Stimulated activated CD4-positive, alpha-beta T cell treated with anti-CD3 and anti-CD28 coated beads, TNF-alpha, amount 100 ng/mL, for 48 hours (primary cell): ENCODE measurements at places on chromosomes 2 and 18.

DNA sequence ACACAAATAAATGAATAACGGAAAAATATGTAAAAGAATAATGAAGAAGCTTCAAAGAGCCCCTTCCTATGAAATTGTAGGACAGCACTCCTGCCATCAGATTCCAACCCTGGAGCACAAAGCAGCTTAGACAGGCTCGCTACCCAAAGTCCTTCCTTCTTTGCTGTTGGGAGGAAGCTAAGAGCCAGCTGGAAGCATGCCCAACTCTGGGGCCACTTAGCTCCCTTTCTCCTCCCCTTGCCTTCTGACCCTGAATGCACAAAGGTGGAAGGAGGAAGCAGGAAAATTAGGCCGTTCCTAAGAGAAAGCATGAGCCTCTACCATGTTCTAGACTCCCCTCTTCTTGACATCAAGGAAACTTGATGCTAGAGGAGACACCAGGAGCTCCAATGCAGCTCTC is 700.8 kb downstream of the RNF144A start:
- no peak for DNase-seq

- no peak for DNase-seq
Measured at GRCh38 chr18:24112874-24113615, 25.8 kb upstream of the CABYR start.

- no peak for DNase-seq
Measured at GRCh38 chr2:140975237-140975636, 1155.6 kb downstream of the LRP1B start.

- DNase-seq: no peak
Measured at GRCh38 chr18:11002796-11003195, 146.6 kb downstream of the PIEZO2 start.

GRCh38 chr2:138390316-138390945 is 111.1 kb upstream of the SPOPL start:
- no peak for DNase-seq

GRCh38 chr18:77044866-77045664 is 87.5 kb downstream of the MBP start:
- no peak for DNase-seq

- DNase-seq: no peak
Measured at GRCh38 chr18:44342162-44342561, 338.5 kb upstream of the SETBP1 start.

DNA sequence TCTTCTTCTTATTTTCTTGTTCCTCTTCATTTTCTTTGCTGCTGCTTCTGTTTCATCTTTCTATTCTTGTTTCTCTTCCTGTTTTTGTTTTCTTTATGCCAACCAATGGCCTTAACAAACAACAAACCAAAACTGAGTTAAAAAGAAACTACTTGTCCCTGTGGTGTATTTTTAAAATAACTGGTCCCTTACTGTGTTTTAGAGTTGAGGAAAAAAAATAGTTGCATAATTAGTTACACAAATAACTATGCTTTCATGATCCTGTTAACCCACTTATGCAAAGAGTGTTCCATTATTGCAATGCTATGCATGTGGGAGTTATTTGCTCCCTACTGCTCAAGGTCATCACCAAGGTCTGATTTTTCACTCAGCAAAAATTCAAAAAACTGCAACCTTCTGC is 39.5 kb upstream of the IMP4 start:
- no peak for DNase-seq

GRCh38 chr2:218748741-218749441 is 33.1 kb upstream of the CYP27A1 start:
- DNase-seq: no peak

GRCh38 chr2:226439337-226439736 is 360.3 kb downstream of the IRS1 start:
- DNase-seq: no peak

GRCh38 chr2:43139501-43139900 is 86.9 kb downstream of the ZFP36L2 start:
- no peak for DNase-seq

- DNase-seq: no peak
Measured at GRCh38 chr2:60629801-60630385, 76.4 kb upstream of the BCL11A start.

- DNase-seq: no peak
Measured at GRCh38 chr18:6058941-6059340, 163.6 kb upstream of the TMEM200C start.

GRCh38 chr2:172630181-172630580 is 74.3 kb downstream of the PDK1 start:
- DNase-seq: no peak

GRCh38 chr18:57802213-57803102 is 657 bp downstream of the ATP8B1 start:
- DNase-seq: no peak

DNA sequence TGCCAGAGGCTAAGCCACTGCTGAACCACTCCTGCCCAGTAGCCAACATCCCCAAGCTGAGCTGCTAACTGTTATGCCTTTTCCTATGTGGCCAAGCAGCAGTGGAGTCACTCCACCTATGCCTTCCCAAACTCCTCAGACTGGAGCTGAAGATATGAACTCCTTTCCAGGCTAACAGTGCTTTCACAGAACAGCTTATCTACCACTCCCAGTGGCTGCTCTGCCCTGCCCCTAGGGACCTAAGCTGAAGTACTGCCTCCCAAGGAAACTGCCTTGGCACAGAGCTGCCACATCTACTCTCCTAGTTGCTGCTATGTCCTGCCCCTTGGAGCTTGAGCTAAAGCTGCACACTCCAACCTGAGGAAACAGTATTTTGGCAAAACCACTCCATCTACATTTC is 275.9 kb downstream of the RBM43 start:
- no peak for DNase-seq

DNA sequence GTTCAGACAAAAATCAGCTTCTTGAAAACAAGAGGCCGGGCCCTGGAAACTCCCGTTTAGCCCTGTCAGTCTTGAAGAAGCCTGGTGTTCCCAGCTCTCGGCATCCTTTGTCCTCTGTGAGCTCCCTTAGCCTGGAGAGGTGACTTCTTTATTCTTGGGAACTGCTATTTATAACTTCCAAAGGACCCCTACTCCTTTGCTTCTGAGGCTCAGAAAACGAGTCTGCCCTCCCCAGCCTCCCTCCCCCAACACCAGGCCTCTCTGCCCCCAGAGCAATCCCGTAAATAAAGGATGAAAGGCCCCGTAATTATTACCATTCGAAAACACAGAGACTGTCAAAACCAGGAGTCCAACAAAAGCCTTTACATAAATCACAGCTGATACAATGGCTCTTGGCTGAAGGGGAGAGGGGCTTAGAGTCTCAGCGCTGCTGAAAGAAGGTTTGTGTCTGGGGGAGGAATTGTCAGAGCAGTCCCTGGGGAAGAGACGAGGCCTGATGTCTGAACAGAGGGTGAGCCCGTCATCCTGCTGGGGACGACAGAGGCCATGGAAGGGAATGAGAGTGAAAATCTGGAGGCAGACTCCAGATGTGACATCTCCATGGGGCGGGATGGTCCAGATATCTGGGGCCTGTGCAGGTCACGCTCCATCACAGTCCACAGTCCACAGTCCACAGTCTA is 283.0 kb downstream of the MYCN start:
- DNase-seq: no peak

DNA sequence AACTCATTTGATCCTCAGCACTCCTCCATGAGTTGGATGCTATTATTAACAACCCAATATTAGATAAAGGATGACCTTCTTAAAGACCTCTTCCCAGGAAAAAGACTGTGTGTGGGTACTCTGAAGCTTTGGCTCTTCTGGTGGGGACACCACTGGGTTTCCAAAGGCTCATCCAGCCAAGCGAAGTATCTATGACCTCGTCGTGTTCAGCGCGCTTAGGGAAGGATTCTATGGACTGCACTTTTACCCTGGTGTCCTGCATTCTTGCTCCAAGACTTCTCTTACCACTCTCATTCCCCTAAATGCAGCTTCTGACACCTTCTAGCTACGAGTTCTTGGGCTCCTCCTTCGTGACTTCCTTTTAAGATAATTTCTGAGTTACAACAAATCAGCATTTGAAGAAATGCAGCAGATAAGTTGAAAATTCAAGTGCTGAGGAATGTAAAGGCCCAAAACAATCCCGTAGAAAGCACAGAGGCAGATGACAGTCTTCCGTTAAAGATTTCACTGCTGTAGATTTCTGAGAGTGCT is 673 bp upstream of the HNMT start:
- DNase-seq: no peak

DNA sequence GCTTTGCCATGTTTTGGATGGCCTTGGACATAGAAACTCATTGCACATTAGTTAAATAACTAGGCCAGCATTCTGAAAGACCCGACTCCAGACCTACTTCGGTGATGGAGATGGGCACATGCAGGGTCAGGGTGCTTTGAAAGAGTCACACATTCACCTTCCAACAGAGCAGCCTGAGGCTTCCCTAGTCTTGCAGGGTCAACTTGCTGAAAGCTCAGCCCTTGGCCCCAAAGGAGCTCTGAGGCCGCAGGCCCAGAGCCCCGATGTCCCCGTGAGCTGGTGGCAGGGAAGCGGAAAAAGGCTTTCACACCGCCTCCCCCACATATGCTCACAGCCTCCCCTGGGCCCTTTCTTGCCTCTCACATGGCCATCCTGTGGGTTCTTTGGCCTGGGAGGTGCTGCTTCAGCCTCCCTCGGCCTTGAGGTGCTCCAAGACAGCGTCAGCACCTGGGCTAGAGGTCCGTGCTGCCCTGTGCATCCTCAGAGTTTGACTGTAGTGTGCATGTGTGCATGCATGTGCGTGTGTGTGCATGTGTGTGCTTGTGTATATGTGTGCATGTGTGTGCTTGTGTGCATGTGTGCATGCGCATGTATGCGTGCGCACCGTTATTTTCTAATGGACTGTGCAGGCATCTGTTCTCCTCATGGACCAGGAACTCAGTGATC is 21.6 kb downstream of the LDLRAD4 start:
- no peak for DNase-seq

DNA sequence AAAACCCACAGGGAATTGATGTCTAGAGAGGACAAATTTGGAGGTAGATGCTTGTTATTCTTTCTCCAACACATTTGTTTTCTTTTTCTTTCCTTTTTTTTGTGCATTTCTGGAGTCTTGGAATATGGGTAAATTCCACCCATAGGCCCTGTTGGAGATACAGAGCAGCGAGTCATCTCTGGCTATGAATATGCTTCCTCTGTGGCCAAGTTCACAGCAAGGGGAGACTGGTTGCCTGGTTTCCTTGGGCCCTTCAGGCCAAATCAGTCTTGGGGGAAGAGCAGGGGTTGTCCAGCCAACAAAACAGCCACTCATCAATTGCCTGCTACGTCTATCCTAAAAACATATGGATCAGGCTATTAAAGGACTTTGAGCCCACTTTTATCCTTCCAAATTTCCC is 27.5 kb downstream of the SP100 start:
- no peak for DNase-seq

DNA sequence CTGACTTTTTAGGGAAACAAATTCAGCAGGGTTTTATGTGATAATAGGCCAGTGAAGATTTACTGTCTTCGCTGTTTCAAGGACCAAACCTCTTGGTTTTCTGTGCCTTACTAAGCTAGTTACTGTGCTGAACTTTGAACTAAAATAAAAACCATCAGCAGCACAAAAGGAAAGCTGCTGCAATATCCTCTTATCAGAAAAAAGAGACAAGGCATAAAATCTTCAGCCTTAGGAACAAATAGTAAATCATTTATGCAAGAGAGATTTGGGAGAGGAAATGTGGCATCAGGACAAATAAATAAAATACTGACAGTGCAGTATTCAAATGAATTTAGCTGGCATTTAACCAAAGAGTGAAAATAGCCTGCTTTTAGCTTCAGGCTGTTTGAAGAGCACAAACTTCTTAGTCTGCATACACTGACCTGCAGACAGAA is 64.1 kb upstream of the EHBP1 start:
- DNase-seq: no peak

DNA sequence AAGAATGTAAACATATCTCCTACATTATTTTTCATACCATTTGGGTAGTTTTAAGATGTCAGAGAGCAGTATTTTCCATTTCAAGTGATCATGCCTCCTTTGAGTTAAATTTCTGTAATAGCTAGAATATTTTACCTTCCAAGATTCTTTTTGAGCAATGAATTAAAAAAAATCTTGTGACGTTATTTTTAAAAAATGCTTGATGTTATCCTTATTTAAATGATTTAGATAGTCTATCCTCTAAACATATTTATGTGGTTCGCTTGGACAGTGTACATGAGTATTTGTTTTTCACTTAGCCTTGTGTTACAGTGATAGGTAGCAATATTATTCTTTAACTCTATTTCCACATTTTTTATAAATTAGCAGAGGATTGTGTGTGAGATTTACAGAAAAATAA is 639.2 kb upstream of the CDH2 start:
- no peak for DNase-seq

DNA sequence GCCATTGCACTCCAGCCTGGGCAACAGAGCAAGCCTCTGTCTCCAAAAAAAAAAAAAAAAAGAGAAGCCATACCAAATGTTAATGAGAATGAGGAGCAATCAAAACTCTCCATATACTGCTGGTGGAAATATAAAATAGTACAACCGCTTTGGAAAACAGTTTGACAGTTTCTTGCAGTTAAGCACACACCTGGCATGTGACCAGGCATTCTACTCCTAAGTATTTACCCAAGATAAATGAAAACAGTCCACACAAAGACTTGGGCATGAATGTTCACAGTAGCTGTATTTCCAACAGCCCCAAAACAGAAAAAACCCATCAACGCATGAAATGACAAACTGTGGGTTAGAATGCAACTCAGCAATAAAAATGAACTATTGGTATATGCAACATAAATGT is 76.0 kb upstream of the ST8SIA5 start:
- no peak for DNase-seq

- DNase-seq: no peak
Measured at GRCh38 chr18:43012951-43013350, 102.5 kb downstream of the RIT2 start.

GRCh38 chr2:96753661-96754282 is 6.9 kb upstream of the CNNM4 start:
- no peak for DNase-seq

GRCh38 chr18:56374007-56374655 is 264.3 kb downstream of the TXNL1 start:
- no peak for DNase-seq

- no peak for DNase-seq
Measured at GRCh38 chr2:240786871-240787311, 33.1 kb downstream of the KIF1A start.

DNA sequence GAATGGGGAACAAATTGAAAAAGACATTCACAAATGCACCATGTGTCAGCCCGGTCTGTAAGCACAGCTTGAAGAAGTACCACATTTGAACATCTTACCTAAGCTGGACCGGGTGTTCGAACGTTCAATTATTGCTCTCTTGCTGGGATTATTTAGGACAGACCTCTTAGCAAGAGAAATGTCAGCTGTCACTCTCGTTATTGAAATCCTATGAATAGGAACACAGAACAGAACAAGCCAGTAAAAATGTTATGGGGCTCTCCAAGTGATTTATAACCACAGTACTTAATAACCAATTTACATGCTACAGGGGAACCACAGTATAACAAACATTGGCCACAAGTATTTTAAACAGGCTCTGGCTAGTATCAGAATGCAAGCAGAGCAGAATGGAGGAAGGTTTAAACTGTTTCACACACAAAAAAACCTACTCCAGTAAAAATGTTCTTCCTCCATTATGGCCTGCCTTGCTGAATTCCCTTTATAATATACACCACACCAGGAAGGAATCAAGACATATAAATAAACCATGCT is 32.5 kb upstream of the ARL5A start:
- no peak for DNase-seq
